A172 (cell line): ENCODE measurements at places on chromosomes 2 and 18.

GRCh38 chr2:128805237-128805636 is 486.6 kb upstream of the HS6ST1 start:
- DNase-seq, result no peak

DNA sequence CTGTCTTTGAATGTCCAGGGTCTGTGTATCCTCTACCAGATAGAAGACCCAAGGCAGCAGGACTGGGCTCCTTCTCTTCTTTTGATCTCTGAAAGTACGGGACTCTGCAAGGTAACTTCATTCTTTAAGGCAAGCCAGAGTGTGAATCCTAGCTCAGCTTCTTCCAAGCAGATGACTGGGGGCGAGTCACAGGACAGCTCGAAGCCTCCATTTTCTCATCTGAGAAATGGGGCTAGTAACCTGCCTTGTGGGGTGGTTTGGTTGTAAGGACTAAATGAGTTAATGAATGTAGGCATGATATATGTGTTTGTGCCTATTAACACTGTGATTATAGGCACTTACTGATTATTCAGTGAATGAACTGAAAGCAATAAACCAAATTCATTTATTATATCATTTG is 46.7 kb downstream of the DGKD start:
- DNase-seq, result no peak

DNA sequence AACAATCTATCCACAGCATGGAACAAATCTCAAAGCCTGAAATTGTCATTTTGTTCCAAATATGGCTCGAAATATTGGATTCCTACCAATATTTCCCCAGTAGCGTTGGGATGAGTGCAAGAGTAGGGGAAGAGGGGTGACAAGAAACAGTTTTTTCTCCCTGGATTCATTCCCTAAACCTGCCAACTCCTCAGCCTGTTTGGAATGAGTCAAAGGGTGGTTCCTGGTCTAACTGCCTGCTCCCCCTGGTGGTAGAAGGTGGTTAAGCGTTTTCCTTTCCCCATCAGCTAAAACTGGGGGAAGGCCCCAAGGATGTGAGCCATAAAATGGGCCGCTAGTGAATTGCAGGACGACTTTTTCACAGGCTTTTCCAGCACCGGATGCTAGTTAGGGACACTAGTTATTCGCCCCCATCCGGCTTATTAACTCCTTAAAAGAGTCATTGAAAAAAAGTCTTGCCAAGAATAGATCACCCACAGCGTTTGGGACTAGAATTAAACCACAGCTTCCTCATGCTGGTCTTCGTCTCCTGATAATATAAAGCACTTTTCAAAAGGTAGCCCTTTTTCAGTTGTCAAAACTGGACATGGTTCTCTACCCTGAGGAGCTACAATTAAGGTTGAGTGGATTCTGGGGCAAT is 72.5 kb downstream of the DHRS9 start:
- peak; percentile 74 for DNase-seq

DNA sequence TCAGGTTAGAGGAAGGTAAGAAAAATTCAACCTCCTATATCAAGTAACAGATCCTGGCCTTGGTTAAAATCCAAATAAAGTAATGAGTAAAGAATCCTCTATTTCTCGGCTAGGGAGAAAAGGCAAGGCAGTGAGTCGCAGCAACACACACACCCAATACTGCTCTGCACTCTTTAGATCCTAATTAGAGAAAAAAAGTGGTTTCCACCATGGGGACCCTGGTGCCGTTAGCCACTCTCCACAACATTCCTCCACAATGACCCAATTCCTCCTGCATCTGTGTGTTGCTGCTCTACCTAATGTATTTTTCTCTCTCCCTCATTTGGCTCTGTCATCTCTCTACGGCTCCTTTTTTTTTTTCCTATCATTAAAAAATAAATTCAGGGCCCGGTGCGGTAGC is 462.7 kb downstream of the METTL4 start:
- DNase-seq, result peak; percentile 81

DNA sequence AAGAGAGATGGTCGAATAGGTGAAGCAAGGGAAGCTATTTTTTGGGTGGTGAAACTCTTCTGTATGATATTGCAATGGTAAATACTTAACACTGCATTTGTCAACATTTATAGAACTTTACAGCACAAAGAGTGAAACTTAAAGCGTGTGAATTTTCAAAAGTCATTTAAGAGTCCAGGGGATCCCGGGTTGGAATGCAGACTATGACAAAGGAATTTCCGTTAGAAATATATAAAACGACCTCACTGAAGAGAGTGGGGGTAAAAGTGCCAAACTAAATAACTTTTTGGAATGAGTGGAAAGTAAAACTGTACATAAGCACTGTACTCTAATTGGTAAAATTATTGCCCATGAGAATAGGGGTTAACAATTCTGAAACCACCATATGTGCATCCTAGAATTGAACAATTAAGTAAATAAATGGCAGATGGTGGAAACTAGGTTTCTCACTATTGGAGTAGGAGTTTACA is 191.0 kb upstream of the FN1 start:
- DNase-seq, result peak; percentile 35

GRCh38 chr2:216023055-216023648 is 9.8 kb upstream of the MREG start:
- peak; percentile 53 for DNase-seq

DNA sequence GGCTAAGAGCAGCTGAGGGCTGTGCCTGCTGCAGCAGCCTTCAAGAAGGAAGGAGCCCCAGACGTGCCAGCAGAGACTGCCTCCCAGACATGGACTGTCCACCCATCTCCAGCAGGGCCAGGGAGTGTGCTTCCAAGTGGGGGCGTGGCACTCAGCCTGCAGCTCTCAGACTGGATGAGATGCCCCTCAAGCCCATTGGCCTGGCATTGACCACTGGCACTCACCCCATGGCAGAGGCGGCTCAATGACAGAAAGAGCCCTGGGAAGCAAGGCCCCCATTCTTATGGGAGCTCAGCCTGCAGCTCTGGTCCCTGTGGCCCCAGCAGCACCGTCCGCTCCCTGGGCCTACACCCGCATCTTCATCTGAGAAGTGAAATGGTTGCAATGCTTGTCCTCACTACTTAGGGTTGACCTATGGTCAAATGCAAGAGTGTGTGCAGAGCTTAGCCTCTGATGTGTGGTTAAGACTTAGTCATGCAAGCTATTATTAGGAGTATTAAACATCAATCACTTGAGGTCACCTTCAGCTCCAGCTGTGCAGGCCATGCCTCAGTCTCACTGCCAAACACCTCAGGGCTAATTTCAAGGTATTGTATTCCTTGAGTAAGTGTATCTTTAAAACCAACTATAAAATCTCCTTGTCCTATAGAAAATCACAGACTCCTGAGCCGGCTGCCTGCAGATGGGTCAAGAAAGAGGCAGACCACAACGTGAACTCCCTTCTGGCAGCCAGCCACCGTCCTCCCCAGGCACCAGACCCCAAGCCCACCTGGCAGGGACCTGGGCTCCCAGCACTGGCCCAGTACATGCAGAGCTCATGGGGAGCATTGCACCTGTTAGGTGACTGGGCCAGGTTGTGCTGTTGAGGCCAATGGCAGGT is 194.8 kb downstream of the NDUFA10 start:
- no peak for DNase-seq

- DNase-seq, result no peak
These were observed 123.7 kb upstream of the NCK2 start for GRCh38 chr2:105621038-105621437.

GRCh38 chr18:629269-630150 is 27.9 kb upstream of the TYMS start:
- DNase-seq, result no peak

- no peak for DNase-seq
These were observed 9.5 kb upstream of the SLC35F6 start for GRCh38 chr2:26754539-26754938.

DNA sequence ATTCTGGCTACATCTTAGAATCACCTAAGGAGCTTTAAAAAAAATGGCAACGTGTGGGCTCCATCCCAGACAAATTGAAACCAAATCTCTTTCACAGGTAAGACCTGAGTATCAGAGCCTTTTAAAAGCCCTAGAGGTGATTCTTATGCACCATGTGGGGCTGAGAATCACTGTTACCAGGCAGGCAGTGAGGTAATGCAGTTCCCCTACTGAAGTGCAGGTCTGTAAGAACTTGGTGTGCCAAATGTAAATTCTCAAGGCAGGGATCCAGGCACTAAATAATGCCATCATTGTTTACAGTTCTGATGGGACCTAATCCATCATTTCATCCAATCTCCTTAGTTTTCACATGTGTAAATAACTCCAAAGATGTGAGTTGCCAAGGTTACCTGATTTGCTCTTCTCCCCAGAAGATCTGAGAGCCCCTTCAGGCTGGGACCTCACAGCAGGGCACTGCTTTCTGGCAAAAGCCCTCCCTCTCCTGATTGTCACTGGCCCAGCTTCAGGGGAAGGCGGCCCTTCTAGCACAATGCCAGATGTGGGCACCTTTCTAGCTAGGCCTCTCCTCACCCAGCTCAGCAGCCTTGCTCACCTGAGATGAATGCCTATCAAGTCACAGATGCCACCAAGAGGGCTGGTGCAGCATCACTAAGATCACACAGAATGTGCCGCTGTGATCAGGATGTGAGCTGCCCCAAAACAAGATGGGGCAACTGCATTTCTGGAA is 73.6 kb upstream of the RGPD5 start:
- no peak for DNase-seq

DNA sequence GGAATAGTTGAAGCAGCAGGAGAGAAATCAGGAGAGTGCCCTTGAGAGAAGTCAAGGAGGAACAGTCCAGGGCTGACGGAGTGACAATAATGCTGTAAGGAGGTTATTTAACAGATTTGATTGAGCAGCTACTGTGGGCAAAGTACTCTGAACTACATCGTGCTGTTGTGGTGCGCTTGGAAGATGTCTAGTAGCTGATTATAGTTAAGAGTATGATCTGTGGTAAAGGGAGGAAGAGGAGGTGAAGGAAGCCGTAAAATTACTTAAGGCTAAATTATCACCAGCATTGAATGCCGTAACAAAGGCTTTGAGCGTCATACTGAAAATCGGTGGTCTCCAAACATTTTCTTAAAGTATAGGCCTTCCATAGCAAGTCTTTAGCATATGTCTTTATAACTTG is 4.5 kb downstream of the PCBP1 start:
- DNase-seq, result no peak

GRCh38 chr18:72999971-73000607 is 132.3 kb upstream of the NETO1 start:
- DNase-seq, result no peak

- no peak for DNase-seq
These were observed 11.3 kb downstream of the BOK start for GRCh38 chr2:241569831-241570281.

GRCh38 chr2:222105046-222105445 is 193.8 kb downstream of the PAX3 start:
- peak; percentile 28 for DNase-seq

- DNase-seq, result no peak
These were observed 67.1 kb downstream of the RHOB start for GRCh38 chr2:20513946-20514345.

GRCh38 chr2:213740453-213740852 is 456.2 kb downstream of the SPAG16 start:
- no peak for DNase-seq

DNA sequence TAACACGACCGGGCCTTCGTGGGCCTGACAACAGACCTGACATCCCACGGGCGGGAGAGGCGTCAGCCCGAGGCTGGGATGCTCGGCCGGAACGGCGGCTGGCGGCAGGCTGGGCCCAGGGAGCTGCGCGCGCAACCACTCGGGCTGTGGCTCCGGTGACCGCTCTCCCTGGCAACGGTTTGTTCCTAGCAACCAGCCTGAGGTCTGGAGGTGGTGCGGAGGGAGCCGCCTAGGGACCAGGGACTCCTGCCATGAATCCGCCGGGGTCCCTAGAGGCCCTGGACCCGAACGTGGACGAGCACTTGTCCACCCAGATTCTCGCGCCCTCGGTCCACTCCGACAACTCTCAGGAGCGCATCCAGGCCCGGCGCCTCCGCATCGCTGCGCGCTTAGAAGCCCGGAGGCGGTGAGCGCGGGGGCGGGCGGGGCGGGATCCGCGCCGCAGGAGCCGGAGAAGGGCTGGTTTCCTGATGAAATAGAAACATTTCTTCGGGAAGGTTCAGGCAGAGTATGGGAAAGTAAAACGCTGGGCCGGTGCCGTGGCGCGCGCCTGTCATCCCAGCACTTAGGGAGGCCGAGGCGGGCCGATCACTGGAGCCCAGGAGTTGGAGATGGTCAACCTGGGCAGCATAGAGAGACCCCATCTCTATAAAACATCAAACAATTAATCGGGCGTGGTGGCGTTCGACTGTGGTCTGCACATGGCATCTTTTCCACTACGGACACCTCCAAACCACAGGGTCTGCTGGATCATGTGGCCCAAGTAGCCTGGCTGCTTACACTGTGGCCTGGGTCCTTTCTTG is at the start of gene DRC1:
DRC1 (plus strand) TSS at position 182 of the 803 bp plus-strand sequence; CDS start at position 252, 70 bp downstream.
- DNase-seq, result peak; percentile 39

GRCh38 chr2:193973781-193974180 is 1683.2 kb upstream of the SLC39A10 start:
- no peak for DNase-seq

- no peak for DNase-seq
These were observed 1.3 kb downstream of the SLC23A3 start for GRCh38 chr2:219168526-219168925.

- peak; percentile 59 for DNase-seq
These were observed 32.8 kb downstream of the SRBD1 start for GRCh38 chr2:45578056-45578843.

DNA sequence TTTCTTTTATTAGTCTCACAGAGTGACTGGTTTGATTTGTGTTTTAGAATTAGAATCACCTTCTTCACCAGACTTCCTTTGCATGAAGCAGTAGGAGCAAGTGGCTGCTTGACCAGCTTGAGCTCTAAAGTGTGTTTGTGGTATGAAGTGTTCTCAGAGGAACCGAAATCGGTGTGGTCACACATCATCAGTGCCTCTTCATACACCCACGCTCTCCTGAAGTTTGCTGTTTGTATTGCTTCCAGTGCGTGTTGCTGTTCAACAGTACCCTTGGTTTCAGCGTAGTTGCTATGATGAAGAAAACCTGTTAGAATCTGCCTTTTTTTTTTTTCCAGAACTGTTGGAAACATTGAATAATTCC is 77.9 kb downstream of the LIMS1 start:
- no peak for DNase-seq

DNA sequence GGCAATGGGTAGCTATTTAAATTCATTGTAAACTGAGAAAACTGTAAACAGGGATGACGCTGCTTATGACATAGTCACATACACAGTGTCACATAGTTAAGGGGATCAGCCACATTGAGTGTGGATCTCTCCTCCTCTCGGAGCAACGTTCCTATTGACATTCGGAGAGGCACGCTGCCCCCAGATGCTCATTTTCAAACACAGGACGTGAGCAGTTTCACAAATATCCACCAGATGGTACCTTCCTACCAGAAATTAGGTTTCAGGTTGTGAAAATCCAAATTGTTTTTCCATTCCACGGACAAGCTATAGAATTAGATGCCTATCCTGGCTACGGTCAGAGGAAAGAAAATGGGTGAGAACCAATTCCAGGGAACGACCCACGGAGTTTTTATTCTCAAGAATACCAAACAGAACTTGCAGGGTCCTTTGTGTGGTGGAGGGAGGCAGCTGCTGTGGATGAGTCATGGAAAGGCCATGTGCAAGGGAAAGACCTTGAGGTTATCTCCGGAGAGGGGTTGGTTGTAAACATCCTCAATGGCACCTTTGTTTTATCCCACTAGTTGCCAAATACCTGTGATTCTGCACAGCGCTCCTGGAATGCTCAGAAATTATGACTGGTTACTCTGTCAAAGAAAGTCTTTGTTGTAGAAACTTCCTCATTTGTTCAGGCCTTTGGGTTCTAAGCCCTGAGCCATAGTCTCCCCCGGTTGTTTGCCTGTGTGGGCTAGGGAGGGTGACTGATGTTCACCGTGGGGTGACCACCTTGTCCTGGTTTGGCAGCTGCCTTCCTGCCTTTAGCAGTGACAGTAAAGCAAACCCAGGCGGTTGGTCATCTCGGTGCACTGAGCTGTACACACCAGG is 88.0 kb downstream of the ACTR3 start:
- DNase-seq, result peak; percentile 80

GRCh38 chr2:105127289-105127915 is 89.5 kb downstream of the MRPS9 start:
- DNase-seq, result no peak
